ENCODE measurements at places on chromosomes 1 and 21. TPM values are rescaled to one million over a fixed set of nuclear protein-coding genes. Genes with fewer than 3 reads are reported as not detected.

DNA sequence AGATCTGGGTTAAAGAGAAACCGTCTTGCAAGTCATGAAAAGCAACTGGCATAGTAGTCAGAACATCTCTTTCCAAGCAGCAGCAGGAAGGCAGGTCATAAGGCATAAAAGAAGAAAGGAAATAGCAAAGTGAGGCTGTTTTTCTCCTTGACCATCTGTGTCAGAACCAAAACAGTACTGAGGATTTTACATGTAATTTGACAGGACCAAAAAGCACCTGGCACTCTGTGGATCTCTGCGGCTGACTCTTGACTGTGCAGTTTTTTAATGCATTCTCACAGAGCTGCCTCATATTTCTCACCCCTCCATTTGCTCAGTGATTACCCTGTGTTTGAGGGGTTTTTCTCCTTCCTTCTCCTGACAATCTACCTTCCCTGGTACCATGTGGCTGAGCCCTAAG is 17.7 kb downstream of the TBX15 start:
- no peak for DNase-seq

DNA sequence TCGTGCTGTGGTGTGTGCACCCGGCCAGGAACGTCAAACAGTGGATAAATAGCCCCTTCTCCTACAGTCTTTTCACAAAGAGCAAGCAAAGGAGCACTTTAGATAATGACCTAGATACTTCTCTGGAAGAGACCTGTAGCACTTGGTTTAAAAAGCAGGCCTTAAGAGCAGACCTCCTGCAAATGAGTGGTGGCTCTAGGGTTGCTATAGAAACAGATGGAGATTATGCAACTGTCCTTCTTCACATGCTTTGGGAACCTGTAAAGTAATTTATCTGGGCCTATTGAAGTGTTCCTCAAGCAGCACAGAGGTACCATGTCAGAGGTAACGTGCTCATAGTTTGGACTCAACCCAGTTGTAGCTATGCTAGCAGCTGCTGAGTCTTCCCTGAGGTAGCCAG is 208.2 kb upstream of the KIAA0040 start:
- no peak for DNase-seq

- no peak for DNase-seq
Observed at GRCh38 chr21:40853956-40854688, 7.2 kb upstream of the DSCAM start.

USH2A gene
- total RNA-seq, result 0.37 TPM

BTG2 gene
- 7.2 TPM for total RNA-seq

NUF2 gene
- total RNA-seq, result 98.7 TPM

GBP7 gene
- total RNA-seq, result not detected

All from H7 (cell line).